Activated CD8-positive, alpha-beta T cell treated with anti-CD3 and anti-CD28 coated beads for 36 hours (primary cell): ENCODE measurements at places on chromosomes 7 and 10.

DNA sequence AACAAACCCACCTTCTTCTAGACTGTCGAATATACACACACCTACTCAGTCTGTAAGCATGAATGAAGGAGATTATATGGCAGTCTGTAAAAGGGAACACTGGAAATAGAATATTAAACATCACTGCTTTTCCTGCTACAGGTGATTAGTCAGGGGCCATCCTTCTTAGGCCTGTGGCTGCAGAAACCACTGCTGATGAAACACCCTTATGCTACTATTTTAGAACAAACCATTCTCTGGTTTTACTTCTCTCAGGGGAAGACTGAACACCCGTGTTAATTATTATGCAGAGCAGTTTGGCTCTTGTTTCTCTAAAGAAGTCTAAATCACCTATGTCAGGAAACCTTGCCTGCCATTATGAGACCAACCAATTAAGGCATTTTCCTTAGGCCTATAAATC is 351.1 kb upstream of the KLF6 start:
- H3K36me3 ChIP-seq, result peaks cover 3% of the 10 kb centered on the region
- H3K4me3 ChIP-seq, result no peak overlapping the region
- peaks cover 26% of the 10 kb centered on the region for H3K4me1 ChIP-seq

DNA sequence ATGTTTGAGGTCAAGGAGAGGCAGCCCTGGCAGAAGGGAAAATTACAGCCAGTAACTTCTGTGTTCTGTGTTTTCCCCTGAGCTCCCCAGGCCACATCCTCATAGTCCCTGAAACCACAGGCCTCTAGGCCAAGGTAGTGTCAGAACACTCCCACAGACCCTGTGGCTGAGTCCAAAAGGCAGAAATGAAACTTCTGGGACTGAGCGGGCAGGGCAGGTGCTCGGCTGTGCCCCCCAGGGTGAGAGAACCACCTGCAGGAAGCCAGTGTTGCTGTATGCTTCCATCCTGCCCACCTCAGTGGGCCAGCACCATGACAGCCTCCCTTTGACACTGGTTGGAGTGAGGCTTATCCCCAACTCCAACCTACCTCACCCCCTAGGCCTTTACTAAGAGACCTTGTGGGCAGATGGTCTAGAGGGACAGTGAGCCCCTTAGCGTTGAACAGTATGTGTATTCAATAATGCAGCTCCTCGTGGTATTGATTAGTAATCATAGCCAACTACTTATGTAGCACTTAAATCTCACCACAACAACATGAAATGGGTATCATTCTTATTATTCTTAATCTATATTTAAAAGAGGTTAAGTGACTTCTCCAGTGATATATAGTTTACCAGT is 30.3 kb downstream of the PIK3CG start:
- no peak overlapping the region for H3K4me3 ChIP-seq
- peaks cover 66% of the 10 kb centered on the region for H3K36me3 ChIP-seq
- peak overlapping the region; percentile 40 for H3K27ac ChIP-seq
- H3K4me1 ChIP-seq, result peaks cover 47% of the 10 kb centered on the region
- H3K27me3 ChIP-seq, result no peaks in the 10 kb centered on the region

DNA sequence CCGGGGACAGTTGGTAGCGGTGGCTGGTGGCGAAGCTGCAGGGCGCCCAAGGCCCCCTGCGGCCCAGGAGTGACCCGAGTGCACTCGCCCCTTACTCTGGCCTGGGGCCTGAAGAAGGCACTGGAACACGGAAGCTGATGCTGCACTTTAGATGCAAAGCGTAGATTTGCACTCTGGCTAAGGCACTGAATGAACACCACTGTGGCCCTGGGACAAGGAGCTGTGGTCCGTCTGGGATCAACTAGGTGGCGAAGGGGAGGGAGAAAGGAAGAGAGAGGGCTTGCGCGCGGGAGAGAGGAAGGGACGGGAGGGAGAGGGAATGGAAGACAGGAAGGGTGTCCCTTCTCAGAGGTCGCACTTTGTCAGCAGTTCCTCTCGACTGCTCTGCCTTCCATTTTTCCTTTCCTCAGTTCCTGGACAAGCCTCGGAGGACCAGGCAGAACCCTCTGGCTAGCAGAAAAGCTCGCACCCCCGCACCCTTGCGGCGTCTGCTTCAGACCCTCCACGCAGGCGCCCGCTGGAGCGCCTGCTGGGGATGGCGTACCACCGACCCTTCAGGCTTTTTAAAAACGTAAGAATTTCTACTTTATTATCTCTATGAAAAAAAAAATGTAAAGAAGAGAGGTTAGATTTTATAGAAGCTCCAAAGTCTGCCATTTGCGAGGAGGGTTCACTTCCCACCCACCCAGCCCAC is 1.2 kb downstream of the FERD3L start:
- no peak overlapping the region for H3K27ac ChIP-seq
- no peak for DNase-seq
- no peak overlapping the region for H3K4me3 ChIP-seq
- H3K27me3 ChIP-seq, result peaks cover 28% of the 10 kb centered on the region
- H3K4me1 ChIP-seq, result no peaks in the 10 kb centered on the region
- no peaks in the 10 kb centered on the region for H3K36me3 ChIP-seq

GRCh38 chr10:61618388-61618961 is 44.3 kb upstream of the CABCOCO1 start:
- no peak for DNase-seq
- H3K4me1 ChIP-seq, result no peaks in the 10 kb centered on the region
- no peak overlapping the region for H3K4me3 ChIP-seq
- peaks cover 3% of the 10 kb centered on the region for H3K27me3 ChIP-seq
- no peaks in the 10 kb centered on the region for H3K36me3 ChIP-seq
- H3K27ac ChIP-seq, result no peak overlapping the region

GRCh38 chr7:43130347-43130746 is 17.9 kb downstream of the HECW1 start:
- H3K36me3 ChIP-seq, result no peaks in the 10 kb centered on the region
- no peak for DNase-seq
- H3K4me1 ChIP-seq, result no peaks in the 10 kb centered on the region
- H3K27ac ChIP-seq, result no peak overlapping the region

DNA sequence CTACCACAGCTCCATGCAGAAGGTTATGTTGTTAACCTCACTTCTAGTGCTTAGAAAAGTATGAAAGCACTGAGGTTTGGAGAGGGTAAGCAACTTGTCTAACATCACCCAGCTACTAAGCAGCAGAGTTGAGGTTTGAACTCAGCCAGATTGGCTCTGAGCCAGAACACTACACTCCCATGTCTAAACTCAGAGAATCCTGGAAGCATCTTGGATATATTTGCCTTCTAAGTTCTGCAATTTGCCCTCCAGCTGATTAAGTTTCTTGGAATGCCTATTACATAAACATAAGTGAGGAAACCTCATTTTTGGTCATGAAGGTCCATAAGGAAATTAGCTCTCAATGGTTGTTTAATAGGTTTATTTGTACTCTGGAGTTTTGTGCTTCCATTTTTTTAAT is 78.1 kb upstream of the PHYHIPL start:
- H3K27ac ChIP-seq, result no peak overlapping the region
- H3K36me3 ChIP-seq, result no peaks in the 10 kb centered on the region
- H3K4me3 ChIP-seq, result no peak overlapping the region
- no peaks in the 10 kb centered on the region for H3K4me1 ChIP-seq
- DNase-seq, result no peak
- no peaks in the 10 kb centered on the region for H3K27me3 ChIP-seq

GRCh38 chr10:21260506-21261149 is 264.9 kb downstream of the SKIDA1 start:
- no peak for DNase-seq
- no peaks in the 10 kb centered on the region for H3K36me3 ChIP-seq
- H3K27ac ChIP-seq, result no peak overlapping the region

GRCh38 chr7:155205368-155206317 is 92.0 kb upstream of the INSIG1 start:
- peak; percentile 96 for DNase-seq
- H3K4me1 ChIP-seq, result peaks cover 37% of the 10 kb centered on the region
- peak overlapping the region; percentile 82 for H3K4me3 ChIP-seq
- H3K27ac ChIP-seq, result peak overlapping the region; percentile 100
- peaks cover 2% of the 10 kb centered on the region for H3K36me3 ChIP-seq
